ENCODE measurements at places on chromosomes 12 and 14.

DNA sequence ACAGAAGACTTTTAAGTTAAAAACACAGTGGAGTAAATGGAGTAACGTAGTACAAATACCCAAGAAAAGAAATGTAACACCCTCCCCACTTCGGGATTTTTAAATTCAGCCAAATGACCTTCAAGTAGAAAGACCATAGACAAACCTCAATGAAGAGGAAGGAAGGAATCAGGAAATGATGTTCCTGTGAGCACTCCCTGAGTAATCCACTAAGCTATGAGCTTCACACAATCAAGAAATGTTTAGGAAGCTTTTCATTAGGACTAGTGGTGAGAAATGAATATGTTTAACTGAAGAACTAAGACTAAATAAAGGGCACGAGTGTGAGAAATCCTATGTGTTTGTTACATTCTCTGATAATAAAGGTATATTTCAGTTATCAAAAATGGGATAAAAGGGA lies 10.1 kb downstream of the TCL1A start:
- no peak for DNase-seq

GRCh38 chr12:97921979-97922722 lies 459.5 kb downstream of the RMST start:
- no peak for DNase-seq

DNA sequence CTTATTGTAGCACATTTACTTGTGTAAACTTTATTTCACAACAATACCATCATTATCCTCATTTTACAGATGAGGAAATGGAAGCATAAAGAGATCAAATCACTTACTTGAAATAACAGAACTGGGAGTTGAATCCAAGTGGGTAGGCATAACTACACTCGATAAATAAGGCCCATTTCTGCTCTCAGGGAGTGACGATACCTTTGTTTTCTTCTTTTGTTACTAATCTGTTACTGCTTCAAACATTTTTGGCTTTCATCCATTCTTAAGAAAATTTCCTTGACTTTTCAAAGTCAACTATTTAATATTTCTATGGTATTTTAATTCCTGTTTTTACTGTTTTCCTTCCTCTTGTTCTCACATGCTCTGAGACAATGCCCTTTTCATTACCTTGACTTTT lies 201.6 kb downstream of the ATP23 start:
- no peak for DNase-seq

DNA sequence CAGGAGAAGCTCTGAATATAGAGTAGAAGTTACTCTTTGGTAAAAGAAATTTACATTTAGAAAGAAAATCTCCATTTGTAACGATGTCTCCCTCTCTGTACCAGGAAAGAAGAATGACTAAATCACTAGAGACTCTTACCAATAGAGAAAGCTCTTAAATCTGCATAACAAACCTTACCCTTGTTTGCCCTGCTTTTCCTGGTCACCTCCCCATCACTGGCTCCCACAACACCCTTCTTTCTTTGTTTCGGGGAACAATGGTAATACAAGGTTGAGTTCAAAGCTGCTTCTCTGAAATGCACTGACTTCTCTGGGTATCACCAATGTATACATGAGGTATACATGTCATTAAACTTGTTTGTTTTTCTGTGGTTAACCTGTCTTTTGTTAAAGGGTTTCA lies 351.1 kb upstream of the FLRT2 start:
- no peak for DNase-seq

DNA sequence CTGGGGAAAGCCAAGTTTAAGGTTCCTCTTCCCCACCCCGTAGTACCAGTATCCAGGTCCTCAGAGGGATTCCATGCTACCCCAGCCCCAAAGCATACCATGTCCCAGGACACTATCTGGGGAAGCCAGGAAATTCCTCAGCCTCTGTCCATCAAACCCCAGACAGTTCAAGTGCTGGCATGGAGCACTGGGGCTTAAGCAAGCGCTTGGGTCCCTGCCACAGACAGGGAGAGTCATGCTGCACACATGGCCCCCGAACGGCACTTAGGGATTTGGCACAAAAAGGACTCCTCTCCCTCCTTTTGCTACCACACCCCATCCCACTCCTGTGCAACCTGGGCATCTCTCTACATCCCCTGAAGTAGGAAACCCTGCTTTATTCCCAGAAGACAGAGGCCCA lies 21.8 kb downstream of the ADCY6 start:
- DNase-seq, result no peak

- no peak for DNase-seq
Observed at GRCh38 chr12:2337031-2338010, 284.5 kb downstream of the CACNA1C start.

- peak; percentile 45 for DNase-seq
Observed at GRCh38 chr14:104800015-104800770, 708 bp upstream of the ZBTB42 start.

GRCh38 chr14:75578786-75579337 lies 442 bp downstream of the FLVCR2 start:
- no peak for DNase-seq

- DNase-seq, result no peak
Observed at GRCh38 chr12:53816360-53817020, 64.7 kb upstream of the CISTR start.

GRCh38 chr12:57712701-57713100 lies 18.8 kb downstream of the OS9 start:
- no peak for DNase-seq

DNA sequence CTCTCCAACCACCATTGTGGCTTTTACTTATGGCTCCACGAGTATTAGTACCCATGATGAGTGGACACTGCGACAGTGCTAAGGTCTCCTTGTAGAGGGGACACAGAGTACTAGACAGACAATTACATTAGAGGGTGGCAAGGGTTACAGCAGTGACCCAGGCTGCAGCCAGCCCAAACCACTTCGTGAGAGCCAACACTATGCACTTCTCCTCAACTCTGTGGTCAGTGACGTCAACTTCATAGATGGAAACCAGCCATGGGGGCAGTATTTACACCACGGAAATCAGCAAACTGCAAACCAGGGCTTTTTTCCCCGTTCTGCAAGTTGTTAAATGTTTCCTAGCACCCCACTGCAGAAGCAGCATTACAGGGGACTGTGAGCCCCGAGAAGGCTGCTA lies 61.6 kb upstream of the ZFP36L1 start:
- DNase-seq, result no peak

- DNase-seq, result no peak
Observed at GRCh38 chr12:50246873-50247612, 36.3 kb downstream of the LIMA1 start.

DNA sequence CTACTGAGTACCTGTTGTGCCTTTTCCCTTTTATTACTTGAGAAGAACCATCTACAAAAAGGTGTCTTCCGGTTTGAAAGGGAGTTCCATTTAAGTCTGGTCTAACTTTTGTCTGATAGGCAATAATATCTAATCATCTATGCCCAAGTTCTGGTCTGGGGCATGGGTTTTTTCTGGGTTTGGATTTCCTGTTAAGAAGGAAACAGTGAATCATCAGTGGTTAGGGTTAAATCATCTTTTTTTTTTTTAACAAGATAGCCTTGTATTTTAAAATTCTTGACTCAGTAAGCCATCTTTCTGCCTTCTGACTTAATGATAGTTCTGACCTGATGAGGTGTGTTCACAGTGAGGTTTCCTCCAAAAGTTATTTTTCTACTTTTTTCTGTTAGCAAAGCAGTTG lies 29.3 kb upstream of the CPNE8 start:
- no peak for DNase-seq

- DNase-seq, result no peak
Observed at GRCh38 chr12:89117448-89118034, 234.8 kb downstream of the DUSP6 start.

GRCh38 chr12:51677284-51677968 lies 86.4 kb downstream of the SCN8A start:
- no peak for DNase-seq

DNA sequence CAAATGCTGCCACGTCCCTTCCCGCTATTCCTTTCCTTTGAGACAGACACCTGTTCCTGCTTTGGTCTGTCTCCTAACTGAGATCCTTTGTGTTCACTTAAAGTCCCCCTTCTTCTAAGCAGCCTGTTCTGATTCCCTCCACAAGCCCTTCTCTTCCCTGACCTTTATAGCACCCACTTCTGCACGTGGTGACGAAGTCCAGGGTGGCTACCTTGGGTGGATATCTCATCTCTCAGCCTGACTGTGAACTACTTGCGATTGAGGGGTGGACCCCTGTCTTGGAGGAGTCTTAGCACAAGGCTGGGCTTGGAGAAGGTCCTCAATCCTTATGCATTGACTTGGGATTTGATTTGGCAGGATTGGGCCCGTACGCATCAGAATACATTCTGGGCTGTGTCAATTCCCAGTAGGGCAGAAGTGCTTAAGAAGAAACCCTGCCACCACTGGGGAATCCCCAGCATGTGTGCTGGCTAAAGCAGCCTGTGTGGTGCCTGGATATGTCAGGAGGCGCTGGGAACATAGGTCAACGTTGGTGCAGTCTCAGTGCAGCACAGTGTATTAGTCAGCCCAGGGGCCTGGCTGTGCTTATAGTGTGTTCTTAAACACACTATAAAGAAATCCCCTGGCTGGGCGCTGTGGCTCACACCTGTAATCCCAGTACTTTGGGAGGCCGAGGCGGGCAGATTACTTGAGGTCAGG lies 23.6 kb downstream of the KRT80 start:
- DNase-seq, result no peak

Data from T-cell (primary cell).